T-helper 2 cell treated with Interferon-gamma antibody and Interleukin-4, amounts not matched to agents 100 ng/mL and 5 ng/mL, for 36 hours (primary cell): ENCODE measurements at places on chromosomes 6 and 20. TPM values are rescaled to one million over a fixed set of nuclear protein-coding genes. Genes with fewer than 3 reads are reported as not detected.

Gene ASIP
- total RNA-seq = not detected in 2 replicates

Gene ADA
- total RNA-seq = 83.2 and 85.7 TPM in 2 replicates

Gene RPS10
- total RNA-seq = 1,508 and 1,512 TPM in 2 replicates

Gene SASH1
- total RNA-seq = 0.41 and 0.59 TPM in 2 replicates

Gene WASF1
- 0.20 and 1.5 TPM in 2 replicates for total RNA-seq
